CD4-positive, CD25-positive, alpha-beta regulatory T cell (primary cell): ENCODE measurements at places on chromosomes 1 and 21. TPM values are rescaled to one million over a fixed set of nuclear protein-coding genes. Genes with fewer than 3 reads are reported as not detected.
A peak's percentile ranks its signal among the peaks of the same experiment; 100 is the strongest.

Gene OR2L13
- not detected for total RNA-seq

Gene CHI3L1
- not detected for total RNA-seq

DNA sequence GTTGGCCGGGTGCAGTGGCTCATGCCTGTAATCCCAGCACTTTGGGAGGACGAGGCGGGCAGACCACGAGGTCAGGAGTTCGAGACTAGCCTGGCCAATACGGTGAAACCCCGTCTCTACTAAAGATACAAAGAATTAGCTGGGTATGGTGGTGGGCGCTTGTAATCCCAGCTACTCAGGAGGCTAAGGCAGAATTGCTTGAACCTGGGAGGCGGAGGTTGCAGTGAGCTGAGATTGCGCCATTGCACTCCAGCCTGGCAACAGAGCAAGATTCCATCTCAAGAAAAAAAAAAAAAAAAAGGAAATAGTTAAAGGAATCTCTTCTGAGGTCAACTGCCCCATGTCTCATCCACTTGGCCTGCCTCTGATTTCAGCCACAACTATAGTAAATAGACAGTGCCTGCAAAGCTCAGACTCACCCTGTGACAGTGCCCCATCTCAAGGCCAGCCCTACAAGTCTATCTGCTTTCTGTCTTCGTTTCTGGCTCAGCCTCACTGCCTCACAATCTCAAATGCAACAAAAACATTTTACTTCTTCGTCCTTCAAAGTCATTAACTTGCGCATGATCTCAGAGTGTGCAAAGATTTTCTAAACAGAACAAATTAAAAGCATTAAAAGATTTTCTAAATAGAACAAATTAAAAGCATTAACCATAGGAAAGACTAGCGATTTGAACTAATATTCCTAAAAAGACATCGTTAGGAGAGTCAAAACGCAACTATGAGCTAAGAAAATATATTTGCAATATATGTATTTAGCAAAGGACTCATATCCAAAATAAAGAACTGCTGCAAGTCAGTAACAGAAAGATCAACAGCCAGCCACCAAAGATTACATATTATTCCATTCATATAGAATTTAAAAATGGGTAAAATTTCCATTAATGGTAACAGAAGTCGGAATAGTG, 65.0 kb upstream of the PRDX6 start:
- DNase-seq, result no peak

- no peak for DNase-seq
Measured at GRCh38 chr1:46277658-46278373, 25.6 kb downstream of the LRRC41 start.

DNA sequence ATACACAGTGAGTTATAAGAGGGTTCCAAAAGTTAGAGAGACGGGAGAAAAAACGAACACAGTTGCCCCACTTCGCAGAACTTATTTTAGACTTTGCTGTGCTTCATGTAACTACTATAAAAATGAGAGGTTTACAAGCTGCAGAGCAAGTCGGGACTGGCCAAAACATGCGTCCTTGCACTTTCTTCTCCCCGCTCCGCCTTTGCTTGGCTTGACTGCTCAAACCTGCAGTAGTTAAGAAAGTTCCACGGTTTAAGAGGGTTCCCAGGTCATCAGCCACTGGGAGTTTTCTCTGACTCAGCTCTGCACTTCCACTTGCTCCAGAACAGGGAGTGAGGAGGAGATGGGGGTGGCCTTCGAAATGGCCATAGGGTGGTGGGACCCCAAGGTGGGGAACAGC, 36.2 kb downstream of the CLIC6 start:
- no peak for DNase-seq

Gene CHD5
- total RNA-seq, result not detected

- DNase-seq, result no peak
Measured at GRCh38 chr1:21269461-21270085, 20.7 kb downstream of the ECE1 start.

Gene CLCNKB
- total RNA-seq, result not detected

GRCh38 chr1:33420870-33421775, 9.8 kb downstream of the PHC2 start:
- DNase-seq, result no peak

Gene ENO1
- 353 TPM for total RNA-seq

Gene CTSK
- 18.0 TPM for total RNA-seq

- DNase-seq, result peak; percentile 67
Measured at GRCh38 chr21:38159355-38159754, 97.4 kb upstream of the KCNJ15 start.

DNA sequence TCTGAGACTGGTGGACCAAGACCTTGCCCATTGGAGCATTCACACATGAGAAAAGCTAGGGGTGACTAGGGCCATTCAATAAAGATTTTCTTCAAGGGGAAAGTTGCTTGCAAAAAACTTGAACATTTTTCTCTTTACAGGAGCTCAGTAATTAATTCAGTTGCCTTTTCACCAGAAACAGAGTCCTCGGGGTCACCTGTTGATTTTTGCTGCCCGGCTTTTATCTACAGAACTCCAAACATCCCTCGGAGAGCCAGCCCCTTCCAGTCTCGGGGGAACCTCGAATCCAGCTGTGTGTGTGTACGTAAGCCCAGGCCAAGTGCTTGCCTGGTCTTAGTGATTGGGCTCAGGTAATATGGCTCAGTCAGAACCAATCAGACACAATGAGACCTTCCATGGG, 47.5 kb downstream of the PCNX2 start:
- DNase-seq, result no peak

DNA sequence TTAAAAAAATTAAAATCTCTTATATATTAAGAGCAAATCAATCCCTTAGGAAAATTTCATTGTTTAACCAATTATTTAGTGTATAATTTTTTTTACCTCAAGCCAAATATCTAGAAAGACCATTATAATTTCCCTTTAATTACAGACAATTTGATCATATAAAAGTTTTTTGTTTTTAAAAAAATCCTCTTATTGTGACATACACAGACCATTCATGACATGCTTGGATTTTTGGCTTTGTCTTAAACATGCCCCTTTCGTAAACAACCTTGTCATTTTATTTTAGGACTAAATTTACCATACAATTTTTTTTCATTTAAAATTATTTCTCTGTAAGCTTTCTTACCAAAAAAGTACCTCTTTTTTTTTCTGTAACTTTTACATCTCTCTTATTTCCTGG, 14.2 kb upstream of the CYP4B1 start:
- no peak for DNase-seq

- DNase-seq, result no peak
Measured at GRCh38 chr1:84450910-84451309, 28.2 kb upstream of the RPF1 start.

- DNase-seq, result no peak
Measured at GRCh38 chr1:197673292-197673691, 102.0 kb downstream of the DENND1B start.

DNA sequence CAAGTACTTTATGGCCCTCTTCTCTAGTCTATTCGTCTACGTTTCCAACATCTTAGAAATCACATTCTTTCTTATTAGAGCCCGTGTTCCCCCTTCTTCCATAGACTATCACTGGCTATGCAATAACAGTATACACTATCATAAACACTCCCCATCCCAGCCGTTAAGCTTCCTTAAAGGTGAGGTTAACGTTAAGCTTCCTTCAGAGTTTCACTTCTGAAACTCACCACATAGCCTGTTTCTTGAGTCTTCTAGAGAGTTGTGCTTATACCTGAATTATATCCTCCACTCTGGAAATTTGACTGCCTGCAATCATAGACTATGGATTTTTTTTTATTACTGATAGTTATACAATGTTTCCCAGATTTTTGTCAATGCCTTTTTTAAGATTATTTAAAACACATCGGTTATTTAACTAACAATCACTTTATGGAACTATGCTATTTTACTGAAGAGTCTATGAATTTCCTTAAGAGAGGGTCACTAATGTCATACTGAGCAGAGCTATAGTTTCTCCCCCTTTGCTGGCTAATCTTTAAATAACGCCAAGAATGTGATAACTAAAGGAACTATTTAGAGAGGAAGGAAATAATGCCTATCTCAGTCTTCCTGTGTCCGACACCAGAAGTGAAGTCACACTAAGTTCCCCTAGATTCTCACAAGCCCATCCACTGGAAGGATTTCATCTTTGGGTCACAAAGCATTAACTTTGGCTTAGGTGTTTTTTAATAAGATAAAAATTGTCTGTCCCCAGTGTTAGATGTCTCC, 16.8 kb downstream of the FCER1A start:
- DNase-seq, result no peak

Gene FCER1A
- total RNA-seq, result 1.5 TPM

Gene INAVA
- total RNA-seq, result not detected

Gene ARHGAP30
- total RNA-seq, result 204 TPM

- no peak for DNase-seq
Measured at GRCh38 chr1:23559985-23560741, 862 bp upstream of the ID3 start.

Gene ZNF695
- not detected for total RNA-seq

DNA sequence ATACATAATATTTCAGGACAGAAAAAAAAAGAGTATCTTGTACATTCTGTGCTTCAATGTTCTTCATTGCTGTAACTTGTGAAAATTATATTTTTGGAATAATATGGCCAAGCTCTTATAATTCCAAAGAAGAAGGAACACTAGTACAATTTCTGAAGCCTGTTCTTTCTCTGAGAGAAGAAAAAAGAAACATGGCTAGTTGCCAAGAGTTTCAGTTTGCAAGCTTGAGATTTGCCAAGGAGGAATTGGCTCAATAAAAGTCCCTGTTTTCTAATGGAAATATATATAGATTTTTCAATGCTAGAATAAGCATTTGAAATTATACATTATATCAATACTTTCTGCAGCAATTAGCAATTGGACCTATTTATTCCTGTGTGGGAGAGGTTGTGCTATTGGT, 285.2 kb upstream of the NEGR1 start:
- no peak for DNase-seq

Gene C1QC
- total RNA-seq, result not detected

Gene HSPA6
- total RNA-seq, result not detected

Gene MMEL1
- 0.79 TPM for total RNA-seq

DNA sequence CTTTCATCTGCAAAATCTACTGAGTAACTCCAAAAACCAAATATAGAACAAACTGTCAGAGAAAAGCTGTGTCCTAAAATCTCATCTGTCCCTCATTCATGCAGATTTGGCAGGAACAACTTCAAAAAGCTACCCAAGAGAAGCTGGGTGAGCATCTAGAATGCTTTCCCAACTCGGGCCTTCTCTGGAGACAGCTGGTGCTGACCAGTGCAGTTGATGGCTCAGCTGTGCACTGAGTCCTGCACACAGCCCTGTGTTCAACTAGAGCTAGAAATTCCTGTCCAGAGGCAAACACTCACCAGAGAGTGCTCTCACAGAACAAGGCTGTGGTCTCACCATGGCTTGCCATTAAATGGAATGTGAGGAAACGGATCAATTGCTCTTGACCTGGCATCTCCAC, 202.8 kb downstream of the ASTN1 start:
- DNase-seq, result no peak

- no peak for DNase-seq
Measured at GRCh38 chr21:32163386-32163785, 115.5 kb downstream of the MIS18A start.

Gene KPRP
- total RNA-seq, result not detected

Gene DIO1
- total RNA-seq, result not detected

Gene SH2D5
- not detected for total RNA-seq

GRCh38 chr1:2891923-2892448, 90.5 kb upstream of the TTC34 start:
- DNase-seq, result no peak

Gene GPR37L1
- total RNA-seq, result not detected

Gene TSSK3
- 0.76 TPM for total RNA-seq

GRCh38 chr1:19606817-19607642, 37.1 kb upstream of the NBL1 start:
- peak; percentile 61 for DNase-seq
